ENCODE measurements at places on chromosomes 16 and 17.

GRCh38 chr17:3960764-3961163 lies 3.5 kb downstream of the ATP2A3 start:
- DNase-seq = no peak

DNA sequence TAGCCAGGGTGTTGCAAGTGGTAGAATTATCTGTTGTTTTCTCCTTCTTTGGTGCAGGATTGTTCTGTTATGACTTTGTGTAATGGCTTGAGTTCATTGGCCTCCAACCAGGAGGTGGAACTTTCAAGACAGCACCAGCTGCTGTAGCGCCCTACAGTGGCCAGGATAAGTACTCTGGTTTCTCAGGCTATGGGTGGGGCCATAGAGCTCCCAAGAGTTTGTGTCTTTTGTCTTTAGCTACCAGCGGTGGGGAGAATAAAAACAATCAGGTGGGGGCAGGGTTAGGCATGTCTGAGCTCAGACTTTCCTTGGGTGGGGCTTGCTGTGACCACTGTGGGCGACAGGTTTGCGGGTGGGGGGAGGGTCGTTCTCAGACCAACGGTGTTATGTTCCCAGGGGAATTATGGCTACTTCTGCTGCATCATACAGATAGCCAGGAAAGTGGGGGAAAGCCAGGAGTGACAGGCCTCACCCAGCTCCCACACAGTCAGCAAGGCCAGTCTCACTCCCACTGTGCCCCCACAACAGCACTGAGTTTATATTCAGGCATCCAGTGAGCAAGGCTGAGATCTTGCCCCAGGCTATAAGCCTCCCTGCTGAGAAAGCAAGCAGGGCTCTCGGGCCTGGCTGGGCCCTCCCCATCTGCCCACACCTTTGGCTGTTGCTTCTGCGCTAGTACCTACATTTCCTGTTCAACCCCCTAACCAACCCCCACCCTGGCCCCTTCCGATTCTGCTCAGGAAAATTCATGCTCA lies 15.4 kb downstream of the ABCA10 start:
- no peak for DNase-seq

DNA sequence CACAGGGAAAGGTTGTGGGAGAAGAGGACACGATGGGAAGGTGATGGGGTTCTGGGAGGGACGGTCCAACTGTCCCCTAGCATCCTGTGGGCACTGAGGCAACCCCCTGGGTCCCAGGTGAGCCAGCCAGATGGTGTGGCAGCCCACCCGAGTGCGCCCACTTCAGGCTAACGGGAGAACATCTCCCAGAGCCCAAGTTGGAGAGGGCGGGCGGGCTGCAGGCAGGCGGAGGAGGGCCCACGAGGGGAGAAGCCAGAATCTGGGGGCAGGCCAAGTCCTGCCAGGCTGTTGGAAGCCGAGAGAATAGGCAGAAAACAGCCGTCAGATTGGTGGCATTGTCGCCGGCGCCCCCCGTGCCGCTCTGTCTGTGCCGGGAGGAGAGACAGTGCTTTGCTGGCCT lies 13.8 kb upstream of the ABCC3 start:
- no peak for DNase-seq

DNA sequence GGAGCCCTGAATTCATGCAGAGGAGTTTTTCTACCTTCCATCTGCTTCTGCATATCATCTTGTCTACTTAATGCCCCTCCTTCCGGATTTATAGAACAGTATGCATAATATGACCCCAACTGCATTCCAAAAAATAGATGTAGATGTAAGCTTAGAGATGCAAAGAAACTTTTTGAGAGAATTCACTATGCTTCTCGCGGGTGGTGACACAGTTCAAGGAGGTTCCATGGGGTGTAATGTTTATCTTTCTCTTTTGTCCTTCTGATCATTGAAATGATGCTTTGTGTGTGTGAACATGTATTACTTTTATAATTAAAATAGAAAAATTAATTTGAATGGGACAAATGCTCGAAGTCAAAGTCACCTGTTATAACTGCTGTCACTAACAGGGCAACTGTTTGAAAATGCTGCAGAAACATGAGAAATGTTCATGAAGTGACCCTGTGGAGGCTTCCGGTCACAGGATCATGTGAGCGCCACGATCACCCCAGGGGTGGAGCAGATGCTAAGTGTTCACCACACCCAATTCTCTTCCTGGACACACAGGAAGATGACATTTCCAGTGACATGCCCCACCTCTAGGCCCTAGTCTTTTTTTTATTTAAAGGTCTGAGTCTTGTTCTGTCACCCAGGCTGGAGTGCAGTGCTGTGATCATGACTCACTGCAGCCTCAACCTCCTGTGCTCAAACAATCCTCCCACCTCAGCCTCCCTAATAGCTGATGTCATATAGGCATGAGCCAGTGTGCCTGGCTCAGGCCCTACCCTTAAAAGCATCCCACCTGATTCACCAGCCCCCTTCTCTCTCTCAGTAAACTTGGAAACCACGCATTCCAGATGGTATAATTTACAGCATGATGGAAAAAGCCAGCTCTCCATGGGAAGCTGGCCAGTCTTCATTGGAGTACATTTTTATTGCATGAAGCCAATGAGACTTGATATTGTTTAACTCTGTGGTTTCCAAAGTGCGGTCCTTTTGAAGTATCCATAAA lies 21.0 kb upstream of the AGRP start:
- no peak for DNase-seq

- DNase-seq = no peak
Observed at GRCh38 chr17:74426551-74427047, 5.3 kb upstream of the GPRC5C start.

DNA sequence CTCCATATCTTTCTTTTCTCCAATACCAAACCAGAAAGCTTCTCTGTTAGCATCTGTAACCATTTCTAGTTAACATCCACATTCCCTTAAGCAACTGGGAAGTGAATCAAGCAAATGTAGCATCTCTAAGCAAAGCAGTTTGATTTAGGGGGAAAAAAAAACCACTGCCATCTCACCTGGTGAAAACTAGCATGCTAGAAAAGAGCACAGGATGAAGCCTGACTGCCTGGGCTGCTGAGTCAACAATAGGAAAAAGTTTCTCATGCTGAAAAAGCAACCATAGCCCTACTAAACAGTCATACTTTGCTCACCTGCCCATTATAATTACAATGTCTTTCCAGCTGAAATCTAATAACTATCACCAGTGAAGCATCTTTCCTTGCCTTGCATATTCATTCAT lies 139.3 kb downstream of the ANKFN1 start:
- no peak for DNase-seq

DNA sequence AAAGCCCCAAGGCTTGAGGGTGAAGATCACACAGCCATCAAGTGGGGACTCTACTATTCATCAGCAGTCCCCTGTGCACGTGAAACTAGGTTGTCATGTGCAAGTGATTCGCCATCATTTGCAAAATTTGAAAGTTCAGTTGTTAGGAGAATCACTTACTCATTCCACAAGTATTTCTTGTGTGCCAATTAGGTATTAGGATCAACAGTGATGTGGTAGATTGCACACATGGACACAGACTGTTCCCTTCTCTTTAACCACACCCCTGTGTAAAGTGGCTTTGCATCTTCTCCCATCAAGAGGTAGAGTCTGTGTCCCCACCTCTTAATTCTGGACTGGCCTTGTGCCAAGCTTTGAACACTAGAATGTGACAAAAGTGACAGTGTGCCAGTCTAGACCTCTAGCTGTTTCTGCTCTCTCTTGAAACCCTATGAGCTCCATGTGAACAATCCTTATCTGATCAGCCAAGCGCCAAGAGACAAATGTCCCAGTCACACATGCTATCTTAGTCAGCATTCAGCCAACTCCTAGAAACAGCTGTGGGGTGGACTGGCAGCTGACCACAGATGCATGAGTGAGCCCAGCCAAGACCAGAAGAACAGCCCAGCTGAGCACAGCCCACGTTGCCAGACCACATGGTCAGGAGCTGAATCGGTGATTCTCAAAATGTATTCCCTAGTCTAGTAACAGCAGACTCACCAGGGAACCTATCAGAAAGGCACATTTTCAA lies 31.5 kb upstream of the SHISA9 start:
- DNase-seq = no peak

DNA sequence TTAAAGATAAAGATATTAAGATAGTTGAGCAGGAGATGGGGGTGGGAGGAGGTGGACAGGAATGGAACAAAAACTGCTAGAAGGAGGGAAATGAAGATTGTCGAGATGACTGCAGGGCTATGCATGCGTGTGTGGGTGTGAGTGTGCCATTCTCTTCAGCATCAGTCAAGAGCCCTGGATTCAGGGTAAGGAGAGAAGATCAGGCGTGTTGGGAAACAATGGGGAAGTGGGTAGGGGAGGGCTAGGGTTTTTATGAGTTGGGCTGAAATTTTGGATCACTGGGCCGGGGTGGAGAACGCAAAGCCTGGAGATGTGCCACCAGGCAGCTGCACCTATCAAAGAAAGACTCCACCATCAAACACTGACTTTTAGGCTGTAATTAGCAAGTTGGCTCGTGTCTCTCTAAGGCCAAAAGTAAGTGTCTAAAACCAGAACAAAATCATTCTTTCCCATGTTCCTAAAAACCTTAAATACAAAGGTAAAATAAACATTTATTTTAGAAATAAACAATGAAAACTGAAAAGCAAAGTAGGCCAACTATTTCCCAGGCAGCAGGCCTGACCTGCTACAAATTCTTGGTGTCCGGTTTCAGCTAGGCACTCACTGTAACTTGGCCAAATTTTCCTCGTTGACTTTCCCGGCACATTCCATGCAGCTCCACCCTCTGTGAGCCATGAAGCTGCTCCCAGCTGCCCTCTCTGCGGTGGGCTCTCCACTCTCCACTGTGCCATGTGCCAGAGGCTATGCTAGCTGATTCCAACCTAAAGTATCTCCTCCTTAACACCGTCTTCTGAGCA lies 4.2 kb downstream of the CDRT4 start:
- DNase-seq = no peak

GRCh38 chr17:64377769-64378282 lies 12.8 kb downstream of the PECAM1 start:
- no peak for DNase-seq

GRCh38 chr17:42270596-42270995 lies 5.6 kb downstream of the STAT5B start:
- DNase-seq = no peak

GRCh38 chr16:2524339-2524938 lies 4.3 kb downstream of the AMDHD2 start:
- peak; percentile 76 for DNase-seq

DNA sequence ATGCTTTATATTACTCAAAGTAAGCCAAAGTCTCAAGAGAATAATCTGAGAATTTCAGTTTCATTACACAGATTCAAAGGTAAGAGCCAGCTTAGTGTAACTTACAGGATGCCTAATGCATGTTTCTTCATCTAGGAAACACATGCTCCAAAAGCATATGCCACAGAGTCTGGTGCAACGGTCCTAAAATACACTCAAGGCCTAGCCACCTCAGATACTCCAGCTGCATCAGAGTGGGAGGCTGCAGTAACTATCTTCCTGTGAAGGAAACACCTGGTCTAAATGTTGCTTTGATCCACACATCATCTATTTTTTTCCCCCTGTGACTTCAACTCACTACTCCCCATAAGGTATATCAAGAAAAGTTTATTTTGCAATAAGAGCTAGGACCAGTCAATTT lies 51.6 kb upstream of the CORO6 start:
- no peak for DNase-seq

GRCh38 chr17:36730857-36731490 lies 129.6 kb downstream of the MRM1 start:
- no peak for DNase-seq

DNA sequence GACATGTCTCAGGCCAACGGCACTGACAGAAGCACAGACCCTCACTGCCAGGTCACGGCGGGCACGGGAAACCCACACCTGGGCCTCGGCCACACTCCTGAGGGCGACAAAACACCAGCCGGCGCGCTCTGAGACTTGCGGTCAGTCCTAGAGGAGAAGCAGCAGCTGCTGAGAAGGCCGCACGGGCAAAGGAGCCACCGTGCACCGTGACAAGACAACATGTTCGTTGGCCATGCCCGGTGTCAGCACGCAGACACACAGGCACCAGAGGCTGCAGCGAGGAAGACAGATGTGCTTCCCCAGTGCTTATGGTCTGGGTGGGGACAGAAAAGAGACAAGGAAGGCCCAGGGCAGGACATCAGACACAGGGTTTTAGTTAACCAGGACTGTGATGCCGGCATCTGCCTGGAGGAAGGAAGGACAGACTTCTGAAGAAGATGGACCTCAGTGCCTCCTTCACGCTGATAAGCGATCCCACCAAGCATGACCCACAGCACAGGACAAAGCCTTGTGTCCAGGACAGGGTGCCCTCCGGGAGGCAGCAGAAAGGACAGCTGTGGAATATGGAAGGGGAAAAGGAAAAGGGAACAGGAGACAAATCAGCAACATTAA lies 84.0 kb downstream of the ANKRD11 start:
- DNase-seq = no peak

DNA sequence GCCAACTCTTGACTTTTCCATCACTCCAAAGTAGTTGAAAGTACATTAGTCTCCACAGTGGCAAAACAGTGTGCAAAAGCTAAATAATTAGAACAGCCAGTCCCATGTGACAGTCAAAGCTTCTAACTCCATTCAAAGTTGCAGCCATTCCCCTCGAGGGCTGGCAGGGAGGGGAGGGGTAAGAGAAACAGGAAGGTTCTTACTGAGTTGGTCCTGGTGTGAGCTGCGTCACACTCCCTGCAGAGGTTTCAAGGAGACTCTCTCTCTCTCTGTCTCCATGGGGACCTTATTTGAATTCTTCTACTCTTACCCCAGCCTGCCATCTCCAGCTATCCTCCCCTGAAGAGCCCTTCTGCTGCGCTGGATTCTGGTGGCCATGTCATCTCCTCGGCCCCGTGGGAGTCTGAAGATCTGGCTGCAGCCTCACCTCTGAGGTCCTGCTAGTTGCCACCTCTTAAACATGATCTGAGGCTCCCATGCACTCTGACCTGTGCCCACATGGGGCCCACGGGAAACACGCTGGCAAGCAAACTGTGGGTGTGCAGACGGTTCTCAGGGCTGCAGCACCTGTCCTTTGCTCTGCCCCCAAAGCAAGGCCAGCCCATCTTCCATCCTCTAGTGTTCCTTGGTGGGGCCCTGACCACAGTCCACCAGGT lies 23.3 kb upstream of the STH start:
- DNase-seq = no peak

GRCh38 chr17:29207975-29208374 lies 27.8 kb upstream of the MYO18A start:
- DNase-seq = no peak

Measured in HuH-7.5 (cell line).